LHCN-M2 (cell line): ENCODE measurements at places on chromosomes 2 and 18.

DNA sequence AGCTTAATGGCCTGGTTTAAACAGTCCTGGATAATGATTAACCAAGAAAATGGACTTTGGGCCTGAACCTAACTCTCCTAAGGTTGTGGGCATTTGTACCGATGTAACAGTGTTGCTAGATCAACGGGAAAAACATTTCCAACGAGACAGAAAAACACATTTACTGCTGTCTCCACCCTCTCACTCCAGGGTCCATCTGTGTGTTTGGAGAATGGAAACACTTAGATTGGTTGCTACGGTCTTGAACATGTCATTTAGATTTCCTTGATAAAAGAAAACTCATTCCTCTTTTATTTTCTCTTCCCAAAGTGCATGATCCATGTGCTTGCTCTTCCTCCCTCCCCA lies 88.0 kb downstream of the SOCS6 start:
- no peak for DNase-seq

DNA sequence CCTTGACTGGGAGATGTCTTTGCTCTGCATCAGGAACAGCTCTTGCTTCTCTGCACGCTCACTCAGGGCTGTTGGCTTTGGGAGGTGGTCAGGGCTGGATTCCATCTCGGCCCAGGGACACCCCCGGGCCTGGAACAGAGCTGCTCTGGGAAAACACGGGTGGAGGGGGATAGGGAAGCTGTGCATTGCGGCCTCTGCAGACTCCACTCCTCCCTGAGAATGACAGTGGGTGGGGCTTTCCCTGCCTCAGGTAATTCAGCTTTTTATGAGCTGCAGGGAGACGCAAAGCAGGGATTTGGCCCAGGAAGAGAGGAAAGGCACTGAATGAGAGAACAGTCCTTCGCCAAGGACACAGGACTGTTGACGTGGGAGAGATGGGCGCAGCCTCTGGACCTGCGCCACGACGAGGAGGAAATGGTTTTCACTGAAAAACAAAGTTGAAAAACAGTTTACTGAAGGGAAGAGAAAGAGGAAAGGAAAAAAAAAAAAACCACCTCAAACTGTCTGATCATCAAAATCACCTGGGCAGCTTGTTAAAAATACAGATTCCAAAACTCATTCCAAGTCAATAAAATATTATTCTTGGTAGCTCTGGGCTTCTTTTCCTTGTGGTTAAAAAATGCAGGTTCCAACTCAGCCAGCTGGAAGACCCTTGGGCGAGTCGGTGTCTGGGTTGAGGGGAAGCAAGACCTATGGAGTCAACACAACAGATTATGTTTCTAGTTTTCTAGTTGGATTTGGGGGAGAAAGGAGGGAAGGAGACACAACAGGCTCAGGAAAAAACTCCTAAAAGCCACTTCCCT lies 194.0 kb downstream of the ZFP36L2 start:
- no peak for DNase-seq

- DNase-seq = no peak
Measured at GRCh38 chr18:41850781-41851180, 104.3 kb upstream of the PIK3C3 start.

DNA sequence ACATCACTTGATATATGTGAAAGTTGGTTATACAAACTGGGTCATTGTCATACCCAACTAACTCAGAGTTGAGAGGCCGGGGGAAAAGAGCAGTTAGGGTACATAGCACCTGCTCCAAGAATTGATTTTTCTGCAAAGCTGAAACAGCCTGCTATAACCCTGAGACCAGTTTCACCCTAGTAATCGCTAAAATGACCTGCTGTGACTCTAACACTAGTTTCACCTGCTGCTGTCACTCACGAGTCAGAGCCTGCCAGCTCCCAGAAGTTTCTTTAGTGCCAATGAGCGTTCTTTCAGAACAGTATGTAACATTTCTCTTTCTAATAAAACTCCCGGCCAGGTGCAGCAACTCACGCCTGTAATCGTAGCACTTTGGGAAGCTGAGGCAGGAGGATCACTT lies 28.0 kb downstream of the SRSF7 start:
- peak; percentile 93 for DNase-seq

GRCh38 chr2:222876947-222877346 lies 16.1 kb downstream of the ACSL3 start:
- no peak for DNase-seq

DNA sequence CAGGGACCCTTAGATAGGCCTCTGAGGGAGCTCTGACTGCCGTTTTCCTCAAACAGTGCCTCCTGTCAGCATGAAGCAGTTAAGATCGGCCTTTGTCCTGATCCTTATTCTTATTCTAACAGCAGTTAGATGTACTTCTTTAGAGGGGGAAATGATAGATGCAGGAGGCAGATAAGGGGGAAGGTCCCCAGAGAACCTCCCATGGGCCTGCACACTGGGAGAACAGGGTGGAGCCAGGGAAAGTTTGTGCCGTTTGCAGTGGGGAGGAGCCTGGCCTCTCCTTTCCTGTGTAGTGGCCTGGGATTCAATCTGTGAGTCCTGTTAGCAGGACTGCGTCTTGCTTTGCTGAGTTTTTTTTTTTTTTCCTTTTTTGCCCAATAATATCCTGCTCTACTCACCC lies 7.9 kb upstream of the INPP4A start:
- DNase-seq = no peak

GRCh38 chr2:196252408-196253115 lies 81.2 kb upstream of the STK17B start:
- DNase-seq = peak; percentile 78

DNA sequence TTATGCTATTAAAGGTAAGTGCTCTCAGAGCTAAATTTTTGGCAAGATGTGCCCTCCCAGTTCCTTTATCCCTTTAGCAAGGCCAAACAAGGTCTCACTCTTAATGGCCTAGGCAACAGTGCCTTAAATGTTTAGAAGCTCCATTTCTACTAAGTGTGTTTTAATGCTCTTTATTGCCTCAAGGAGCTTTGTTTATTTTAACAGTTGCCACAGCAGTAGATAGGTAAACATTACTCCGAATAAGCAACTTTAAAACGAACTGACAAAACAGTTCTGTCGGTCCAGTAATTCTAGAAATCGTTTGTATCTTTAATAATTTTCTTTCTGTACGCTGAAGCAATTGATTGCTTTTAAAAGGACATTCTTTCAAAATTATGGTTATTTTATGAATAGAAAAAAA lies 74.5 kb downstream of the PIEZO2 start:
- no peak for DNase-seq

DNA sequence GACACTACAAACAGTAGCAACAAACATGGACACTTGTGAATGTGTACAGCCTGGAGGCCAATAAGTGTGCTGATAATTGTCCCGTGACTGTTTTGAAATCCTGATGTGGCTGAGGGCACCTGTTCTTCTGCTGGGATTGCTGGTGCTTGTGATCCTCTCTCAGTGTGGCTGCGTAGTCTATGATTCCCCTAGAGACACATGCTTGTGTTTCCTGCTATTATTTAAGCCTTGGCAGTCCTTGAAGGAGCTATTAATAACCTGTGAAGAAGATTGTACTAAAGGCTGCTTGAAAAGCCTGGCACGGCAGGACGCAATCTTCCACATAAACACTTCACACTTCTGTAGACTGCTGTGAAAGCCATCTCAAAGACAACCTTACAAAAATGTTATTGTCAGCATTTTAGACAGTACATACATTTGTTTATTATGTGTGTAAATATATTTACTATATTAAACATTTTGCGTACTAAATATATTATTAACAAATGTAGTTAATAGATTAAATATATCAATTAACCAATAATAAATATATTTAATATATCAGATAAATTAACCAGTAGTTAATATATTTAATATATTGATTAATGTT lies 71.4 kb downstream of the GALR1 start:
- no peak for DNase-seq

DNA sequence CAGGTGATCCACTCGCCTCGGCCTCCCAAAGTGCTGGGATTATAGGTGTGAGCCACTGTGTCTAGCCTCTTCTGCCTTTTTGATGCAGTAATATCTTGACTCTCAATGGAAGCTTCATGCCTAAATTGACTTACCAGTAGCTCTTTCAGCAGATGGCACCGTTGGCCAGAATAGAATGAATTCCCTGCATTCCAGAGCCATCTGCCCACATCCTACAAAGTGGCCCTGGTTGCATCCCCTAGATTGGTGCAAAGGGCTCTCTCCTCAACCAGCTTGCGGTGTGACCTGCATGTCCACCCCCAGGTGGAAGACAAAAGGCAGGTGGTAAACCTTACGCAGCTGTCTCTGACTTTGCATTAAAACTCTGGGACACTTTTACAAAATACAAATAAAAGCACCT lies 4.4 kb upstream of the PARD6G start:
- DNase-seq = peak; percentile 20

GRCh38 chr2:132645176-132645575 lies 24.8 kb downstream of the LYPD1 start:
- no peak for DNase-seq

GRCh38 chr18:58080451-58080850 lies 36.4 kb downstream of the NEDD4L start:
- DNase-seq = no peak

DNA sequence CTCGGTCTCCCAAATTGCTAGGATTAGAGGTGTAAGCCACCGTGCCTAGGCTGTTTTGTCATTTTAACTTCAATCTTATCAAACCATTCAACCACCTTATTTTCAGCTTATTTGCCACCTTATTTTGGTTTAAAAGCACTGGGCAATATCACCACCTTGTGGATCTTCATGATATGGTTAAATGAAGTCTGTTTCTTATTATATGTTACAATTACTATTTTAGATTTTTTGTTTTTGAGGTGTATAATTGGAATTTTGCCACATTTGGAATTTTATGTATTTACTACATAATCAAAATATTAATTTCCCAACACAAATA lies 43.8 kb upstream of the SCN9A start:
- DNase-seq = peak; percentile 50

GRCh38 chr18:36419900-36420531 lies 122.5 kb downstream of the FHOD3 start:
- peak; percentile 86 for DNase-seq

DNA sequence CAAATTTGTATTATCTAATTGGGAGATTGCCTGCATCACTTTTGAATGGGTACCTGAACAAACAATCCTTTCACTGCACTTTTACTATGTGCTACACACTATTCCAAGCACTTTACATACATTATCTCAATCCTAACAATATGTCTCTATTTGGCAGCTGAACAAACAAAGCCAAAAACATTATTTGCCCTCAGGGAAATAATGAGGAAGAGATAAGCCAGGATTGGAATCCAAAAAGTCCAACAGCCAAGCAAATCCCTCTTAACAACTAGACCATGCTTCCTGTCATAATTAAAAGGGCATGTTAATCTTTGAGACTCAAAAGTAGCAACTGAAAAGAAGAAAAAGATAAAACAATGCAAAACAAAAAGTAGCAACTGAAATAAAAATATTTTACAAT lies 32.1 kb downstream of the RPRD1A start:
- peak; percentile 7 for DNase-seq

DNA sequence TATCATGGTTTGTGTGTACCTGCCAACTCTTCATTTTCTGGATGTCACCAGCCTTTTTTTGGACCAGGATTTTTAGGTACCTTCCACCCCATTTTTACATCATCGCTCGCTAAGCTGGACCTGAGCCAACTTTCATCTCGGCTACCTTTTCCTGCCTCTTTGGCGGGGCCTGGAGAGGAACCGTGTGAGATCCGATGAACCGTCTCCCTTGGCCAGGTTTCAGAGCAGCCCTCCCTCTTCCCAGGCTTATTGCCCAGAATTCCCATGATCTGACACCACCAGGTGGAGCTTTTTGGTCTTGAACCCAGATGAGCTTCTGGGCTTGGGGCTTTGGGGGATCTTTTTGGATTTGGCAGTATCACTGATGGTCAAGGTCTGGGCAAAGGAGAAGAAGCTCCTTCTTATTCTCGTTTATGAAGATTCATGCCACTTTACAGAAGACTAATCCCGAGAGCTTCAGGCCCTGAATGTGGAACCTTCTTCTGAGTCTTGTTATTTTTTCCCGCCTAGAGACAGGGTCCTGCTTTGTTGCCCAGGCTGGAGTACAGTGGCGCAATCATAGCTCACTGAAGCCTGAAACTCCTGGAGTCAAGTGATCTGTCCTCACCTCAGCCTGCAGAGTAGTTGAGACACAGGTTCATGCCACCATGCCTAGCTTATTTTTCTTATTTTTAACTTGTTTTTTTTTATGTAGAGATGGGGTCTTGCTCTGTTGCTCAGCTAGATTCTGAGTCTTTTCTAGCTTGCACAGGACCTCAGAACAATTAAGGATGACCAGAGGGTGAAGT lies 50.4 kb downstream of the GATA6 start:
- DNase-seq = no peak

DNA sequence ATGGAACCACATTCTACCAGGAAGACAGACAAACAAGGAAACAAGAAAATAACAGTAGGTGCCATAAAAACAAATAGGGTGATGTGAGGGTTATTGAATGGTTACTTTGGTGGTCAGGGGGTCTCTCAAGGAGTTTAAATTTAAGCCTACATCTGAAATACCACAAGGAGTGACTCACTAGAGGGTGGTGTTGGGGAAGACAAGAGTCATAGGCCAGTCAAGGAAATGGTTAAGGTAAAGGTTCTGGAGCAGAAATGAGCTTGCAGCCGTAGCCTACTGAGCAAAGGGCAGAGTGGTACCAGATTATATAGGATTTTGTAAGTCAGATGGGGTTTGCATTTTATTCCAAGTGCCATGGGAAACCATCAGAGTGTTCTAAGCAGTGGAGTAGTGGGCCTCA lies 135.6 kb upstream of the DAPL1 start:
- no peak for DNase-seq

DNA sequence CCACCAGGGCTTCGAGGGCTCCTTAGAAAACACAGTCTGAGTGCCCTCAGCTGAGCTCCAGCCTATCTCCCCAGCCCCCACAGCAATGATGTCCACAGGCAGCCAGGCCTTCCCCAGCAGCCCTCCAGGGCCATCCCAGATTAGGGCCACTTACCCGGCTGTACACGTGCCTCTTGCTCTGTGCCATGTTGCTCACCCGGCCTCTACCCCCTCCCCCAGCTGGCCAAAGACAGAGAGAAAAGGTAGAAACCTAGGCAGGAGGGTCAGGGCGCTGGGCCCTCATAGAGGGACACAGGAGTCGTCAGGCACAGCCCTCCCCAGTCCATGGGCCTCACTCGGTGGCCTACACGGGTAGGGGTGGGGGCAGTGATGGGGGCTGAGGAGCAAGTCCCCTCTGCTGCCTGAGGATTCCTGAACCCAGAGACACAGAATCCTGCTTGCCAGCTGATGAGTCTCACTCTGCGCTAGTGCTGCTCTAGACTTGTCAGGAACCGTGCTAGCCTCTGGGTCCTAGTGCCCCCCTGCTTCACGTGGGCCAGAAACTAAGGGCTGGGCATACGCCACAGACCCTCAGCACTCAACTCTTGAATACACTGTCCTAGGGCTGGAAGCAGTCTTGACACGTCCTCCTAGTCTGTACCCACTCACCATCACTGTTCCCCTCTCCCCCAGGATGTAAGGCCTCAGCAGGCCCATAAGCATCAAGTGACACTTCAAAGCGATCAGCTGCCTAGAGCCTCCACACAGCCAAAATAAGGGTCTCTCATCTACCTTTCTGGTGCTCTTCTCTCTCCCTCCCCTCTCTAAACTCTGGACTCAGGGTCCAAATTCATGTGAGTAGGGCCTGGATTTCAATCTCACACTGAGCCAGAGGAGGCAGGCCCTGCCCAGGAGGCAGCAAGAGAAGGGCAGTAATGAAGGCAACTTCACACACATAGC lies at the start of gene DCTN1:
Gene DCTN1 (minus strand): TSS at position 461 of the 939 bp plus-strand sequence. CDS start 274 bp downstream, at position 187.
- peak; percentile 54 for DNase-seq

GRCh38 chr2:111072220-111072871 lies 48.4 kb upstream of the BCL2L11 start:
- DNase-seq = peak; percentile 88

GRCh38 chr2:134391751-134392160 lies 137.9 kb downstream of the MGAT5 start:
- no peak for DNase-seq

GRCh38 chr2:73984922-73985307 lies 205 bp downstream of the TET3 start:
- peak; percentile 20 for DNase-seq
